Gastrocnemius medialis (tissue), 4 donors: ENCODE measurements at places on chromosomes 11 and 22. TPM values are rescaled to one million over a fixed set of nuclear protein-coding genes. Genes with fewer than 3 reads are reported as not detected.

- no peak for DNase-seq
These were observed 709 bp downstream of the MRGPRX4 start for GRCh38 chr11:18173225-18173866.

DNA sequence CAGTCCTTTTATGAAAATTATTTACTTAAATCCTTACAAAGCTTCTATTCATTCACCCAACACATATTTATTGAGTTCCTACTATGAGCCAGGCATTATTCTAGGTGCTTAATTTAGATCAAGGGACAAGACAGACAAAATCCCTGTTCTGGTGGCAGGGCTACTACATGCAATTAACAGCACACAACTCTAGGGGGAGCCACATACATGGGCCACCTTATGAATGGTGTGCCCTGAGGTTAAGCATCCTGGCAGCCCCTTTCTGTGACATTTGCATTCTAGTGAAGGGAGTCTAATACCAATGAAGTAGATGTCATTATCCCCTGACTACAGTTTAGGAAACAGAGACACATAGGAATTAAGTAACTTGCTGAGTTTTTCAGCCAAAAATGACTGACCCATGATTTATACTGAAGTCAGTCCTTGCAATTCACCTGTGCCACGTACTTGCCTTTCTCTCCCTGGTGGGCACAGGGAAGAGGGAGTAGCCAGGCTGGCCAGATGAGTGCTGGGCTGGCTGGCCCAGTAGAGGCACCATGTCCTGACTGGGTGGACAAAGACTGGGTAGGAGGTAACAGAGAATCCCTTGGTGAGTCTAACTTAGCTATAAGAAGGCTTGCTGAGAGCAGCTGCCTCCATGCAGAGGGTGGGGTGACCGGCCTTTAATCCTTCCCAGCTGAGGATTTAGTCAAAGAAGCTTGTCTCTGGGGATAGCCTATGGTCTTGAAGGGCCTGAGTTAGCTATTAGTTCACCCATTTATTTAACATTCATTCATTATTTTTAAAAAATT lies 52.0 kb upstream of the ELF5 start:
- no peak for DNase-seq

- DNase-seq = no peak
These were observed 16.4 kb upstream of the KCTD14 start for GRCh38 chr11:78039391-78039918.

DNA sequence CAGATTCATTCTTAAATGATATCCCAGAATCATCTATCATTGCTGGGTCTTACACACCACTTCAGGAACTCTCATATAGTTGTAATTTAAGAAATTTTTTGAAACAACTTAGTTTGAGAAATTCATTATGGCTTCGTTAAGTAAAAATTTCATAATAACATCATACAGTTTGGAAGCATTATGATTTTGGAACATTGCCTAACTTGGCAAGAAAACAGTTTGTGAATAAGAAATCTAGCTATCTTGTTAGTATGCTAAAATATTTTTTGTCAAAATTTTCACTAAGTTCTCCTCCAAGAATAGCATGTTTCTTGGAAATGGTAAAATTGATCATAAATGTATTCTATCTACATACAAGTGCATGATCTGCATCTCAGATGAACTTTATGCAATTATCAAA lies 217.7 kb downstream of the CNTN5 start:
- DNase-seq = no peak

DNA sequence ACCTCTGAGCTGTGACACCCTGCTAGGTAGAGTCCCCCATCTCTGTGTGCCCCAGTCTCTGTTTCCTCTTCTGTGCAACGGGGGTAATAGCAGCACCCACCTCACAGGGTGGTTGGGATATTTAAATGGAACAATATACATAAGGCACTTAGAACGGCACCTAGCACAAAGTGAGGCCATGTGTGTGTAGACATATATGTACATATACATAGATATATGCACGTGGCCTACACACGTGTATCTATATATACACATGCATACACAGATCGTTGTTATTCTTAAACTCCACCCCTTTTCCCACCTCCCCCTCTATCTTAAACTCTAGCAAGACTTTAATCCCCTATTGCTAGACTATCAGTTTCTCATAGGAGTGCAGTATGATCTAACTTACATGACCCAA lies 2.4 kb downstream of the WNT11 start:
- no peak for DNase-seq

DNA sequence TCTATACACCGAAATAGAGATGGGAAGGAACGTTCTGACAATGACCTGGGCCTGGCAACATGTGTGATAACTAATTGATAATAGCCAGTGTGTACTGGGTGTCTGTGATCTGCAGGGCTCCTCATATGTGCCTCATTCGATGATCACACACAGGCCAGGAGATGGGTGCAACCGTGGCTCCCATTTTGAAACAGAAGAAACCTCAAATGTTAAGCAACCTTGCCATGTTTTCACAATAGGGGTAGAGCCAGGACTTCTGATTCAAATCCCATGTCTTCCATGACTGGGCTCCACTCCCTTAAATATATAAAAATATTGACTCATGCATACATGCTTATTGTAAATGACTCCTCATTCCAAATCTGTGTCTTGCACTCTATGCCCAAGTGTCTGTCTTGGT lies 11.1 kb downstream of the APOL3 start:
- no peak for DNase-seq

DNA sequence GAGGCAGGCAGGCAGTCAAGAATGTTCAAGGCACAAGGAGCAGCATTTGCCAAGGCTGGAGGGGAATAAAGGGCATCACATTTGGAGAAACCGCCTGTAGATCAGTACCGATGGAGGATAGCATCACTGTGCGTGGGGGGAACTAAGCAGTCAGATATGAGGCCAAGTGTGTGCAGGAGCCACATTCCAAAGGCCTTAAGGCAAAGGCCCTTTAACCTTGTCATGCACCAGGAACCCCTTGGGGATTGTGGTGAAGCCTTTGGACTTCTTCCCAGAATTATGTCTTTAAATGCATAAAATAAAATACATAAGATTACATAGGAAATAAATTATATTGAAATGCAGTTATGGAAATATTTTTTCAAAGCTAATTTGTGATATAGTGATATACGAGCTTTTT lies 532.1 kb downstream of the BUD13 start:
- DNase-seq = no peak

- no peak for DNase-seq
These were observed 374.8 kb downstream of the MIAT start for GRCh38 chr22:27032091-27032761.

SCGB1A1 gene
- not detected for total RNA-seq

KCNJ1 gene
- not detected for total RNA-seq

MS4A18 gene
- total RNA-seq = not detected

REXO2 gene
- total RNA-seq = 76.8 TPM

MYO18B gene
- 364 TPM for total RNA-seq

C11orf42 gene
- not detected for total RNA-seq

HIPK3 gene
- 155 TPM for total RNA-seq
